EH (cell line): ENCODE measurements at places on chromosomes 7 and 10.

- DNase-seq = no peak
Measured at GRCh38 chr7:142000244-142000643, 4.6 kb downstream of the MGAM start.

DNA sequence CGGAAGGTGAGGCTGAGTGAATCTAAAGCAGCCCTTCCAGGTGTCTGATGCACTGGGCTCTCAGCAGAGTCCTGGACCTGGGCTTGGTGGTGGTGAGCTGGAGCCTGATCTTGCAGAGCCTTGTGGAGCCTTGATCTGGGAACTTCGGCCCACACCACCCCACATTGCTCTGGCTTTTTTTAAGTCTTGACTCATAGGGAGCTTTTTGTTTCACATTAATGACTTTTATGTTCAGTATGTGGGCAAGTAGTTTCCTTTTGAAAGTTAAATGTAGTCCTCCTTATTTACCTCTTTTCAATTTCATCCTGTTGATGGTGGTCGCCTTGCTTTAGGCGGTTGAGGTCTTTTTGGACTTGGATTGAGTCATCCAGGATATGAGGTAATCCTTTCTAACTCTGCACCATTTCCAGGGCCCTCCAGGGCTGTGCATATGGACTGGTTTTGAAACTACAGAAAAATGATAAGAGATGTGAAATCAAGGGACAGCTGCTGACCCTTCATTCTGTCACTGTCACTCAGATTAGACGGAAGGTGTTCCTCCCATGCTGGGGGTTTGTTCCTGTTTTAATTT, 2.9 kb upstream of the NRAP start:
- peak; percentile 59 for DNase-seq

- no peak for DNase-seq
Measured at GRCh38 chr7:158246272-158246959, 341.2 kb downstream of the PTPRN2 start.

GRCh38 chr10:26445411-26446031, 7.4 kb downstream of the APBB1IP start:
- peak; percentile 87 for DNase-seq

DNA sequence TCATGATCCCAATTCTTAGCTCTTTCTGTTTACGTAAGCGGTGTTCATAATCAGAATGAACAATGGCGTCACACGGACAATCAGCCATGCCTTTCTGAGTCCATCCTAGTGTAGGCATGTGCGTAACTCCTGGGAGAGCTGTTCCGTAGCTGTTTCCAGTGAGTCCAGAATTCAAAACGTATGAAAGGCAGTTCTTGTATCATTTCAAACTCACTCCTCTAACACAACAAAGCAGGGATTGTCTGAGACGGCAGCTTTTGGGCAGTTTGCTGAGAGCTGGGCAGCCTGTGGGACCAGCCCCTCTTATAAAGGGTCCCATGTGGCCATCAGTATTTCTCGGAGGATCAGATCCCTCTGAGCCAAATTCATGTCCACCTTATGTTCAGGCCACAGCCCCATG, 43.4 kb downstream of the PSPH start:
- no peak for DNase-seq

DNA sequence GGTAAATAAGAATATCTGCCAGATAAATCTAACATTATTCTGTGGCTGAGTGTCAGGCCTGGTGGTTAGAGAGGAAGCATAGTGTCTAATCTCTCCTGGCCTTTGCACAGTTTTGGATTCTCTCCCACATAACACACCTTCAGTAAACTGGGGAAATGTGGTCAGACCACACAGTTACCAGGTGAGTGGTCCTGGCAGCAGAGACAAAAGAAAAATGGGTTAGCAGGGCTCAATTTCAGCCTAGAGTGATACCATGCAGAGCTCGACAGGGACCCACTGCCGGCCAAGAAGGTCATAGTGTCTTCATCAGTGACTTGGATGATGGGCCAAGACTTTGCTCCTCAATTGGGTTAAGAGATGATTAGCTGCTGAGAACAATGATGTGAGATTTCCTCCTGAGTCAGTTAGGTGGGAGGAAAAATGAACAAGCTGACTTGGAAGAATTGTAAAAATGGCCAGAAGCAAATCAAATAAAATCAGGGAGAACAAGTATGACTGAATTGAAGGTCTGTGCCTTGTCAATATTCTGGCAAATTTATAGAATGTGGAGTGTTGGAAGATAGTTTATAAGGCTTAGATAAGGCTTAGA, 69.2 kb upstream of the EFCAB10 start:
- DNase-seq = no peak

GRCh38 chr10:77641788-77642397, 4.3 kb upstream of the KCNMA1 start:
- DNase-seq = peak; percentile 78

GRCh38 chr7:145543242-145543641, 573.4 kb upstream of the CNTNAP2 start:
- no peak for DNase-seq

GRCh38 chr10:75646916-75647315, 215.5 kb downstream of the LRMDA start:
- DNase-seq = no peak

GRCh38 chr7:154907651-154908620, 95.0 kb downstream of the PAXIP1 start:
- no peak for DNase-seq

GRCh38 chr7:151683615-151684407, 164.1 kb upstream of the RHEB start:
- no peak for DNase-seq

- DNase-seq = peak; percentile 88
Measured at GRCh38 chr7:16129431-16130110, 291.8 kb downstream of the CRPPA start.

GRCh38 chr7:105911961-105912575, 35.7 kb upstream of the ATXN7L1 start:
- DNase-seq = peak; percentile 56

DNA sequence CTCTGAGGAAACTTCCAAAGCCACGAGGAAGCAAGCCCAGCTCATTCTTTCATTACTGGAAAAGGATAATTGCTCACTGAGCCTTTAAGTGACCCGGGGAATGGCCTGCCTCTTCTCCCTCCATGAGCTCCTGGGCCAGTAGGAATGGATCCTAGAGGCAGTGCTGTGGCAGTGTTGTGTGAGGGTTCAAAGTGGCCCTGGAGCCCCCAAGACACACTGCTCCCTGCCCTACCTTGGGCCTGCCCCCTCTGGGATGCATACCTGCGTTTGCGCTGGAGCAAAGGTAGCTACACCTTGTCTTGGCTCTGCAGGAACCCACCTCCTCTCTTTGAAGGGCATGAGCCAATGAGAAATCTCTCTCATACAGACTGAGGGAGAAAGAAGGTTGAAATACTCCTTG, 115.8 kb upstream of the ANLN start:
- no peak for DNase-seq

DNA sequence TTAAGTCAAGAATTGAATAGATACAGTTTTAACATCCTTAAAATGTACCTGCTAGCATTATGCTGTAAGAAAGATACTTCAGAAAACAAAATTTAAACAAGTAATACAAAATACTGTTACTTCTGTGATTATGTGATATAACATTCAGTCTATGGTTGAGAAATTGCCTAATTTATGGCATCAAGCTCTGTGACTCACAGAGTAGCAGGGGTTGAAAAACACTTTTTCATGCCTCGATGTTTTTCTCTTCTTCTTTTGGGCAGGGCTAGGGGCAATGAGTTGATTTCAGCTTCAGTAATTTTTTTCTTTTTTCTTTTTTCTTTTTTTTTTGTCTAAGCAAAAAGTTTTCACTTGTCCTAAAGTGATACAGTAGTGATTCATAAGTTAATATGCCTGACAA, 209.2 kb downstream of the MBL2 start:
- DNase-seq = peak; percentile 32

- no peak for DNase-seq
Measured at GRCh38 chr10:100826983-100827818, 81.8 kb downstream of the PAX2 start.

GRCh38 chr10:114635101-114635500, 23.0 kb downstream of the ABLIM1 start:
- DNase-seq = no peak

DNA sequence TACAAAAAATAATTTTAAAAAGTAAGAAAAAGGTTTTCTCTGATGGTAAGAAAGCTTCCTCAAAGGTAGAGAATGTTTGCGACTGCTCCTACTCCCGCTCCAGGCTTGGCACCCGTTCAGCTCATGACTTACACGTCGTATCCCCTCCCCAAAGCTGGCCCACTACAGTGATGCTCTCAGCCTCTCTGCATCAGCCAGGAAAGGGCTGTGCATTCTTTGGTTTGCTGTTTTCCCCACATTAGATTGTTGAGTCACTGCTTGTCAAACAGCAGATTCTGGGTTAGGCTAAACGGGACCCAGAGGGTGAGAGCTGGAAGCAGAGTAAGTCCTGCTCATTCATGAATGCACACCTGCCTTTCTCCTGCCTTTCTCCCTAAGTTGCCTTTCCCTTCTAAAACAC, 54.7 kb upstream of the NMT2 start:
- peak; percentile 67 for DNase-seq

DNA sequence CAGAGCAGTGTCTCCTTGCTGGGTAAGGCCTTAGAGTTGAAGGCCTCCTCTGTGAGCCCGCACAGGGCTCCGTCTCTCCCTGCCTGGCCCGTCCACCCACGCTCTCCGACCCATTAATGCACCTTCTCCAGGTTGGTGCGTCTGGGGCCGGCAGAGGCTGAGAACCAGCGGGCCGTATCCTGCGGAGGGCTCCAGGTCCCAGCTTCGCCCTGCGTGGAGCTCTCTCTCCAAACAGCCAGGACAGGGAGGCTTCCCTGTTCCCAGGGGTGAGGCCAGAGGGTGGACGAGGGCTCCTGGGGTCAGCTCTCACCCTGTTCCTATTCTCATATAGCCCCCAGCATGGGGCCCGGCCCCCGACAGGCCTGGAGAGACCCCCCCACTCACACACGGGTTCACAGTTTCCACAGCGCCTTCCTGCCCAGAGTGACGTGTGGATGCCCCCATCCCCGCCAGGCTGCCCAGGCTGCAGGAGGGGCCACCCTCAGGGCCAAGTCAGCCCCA, 34.6 kb downstream of the GET4 start:
- no peak for DNase-seq

DNA sequence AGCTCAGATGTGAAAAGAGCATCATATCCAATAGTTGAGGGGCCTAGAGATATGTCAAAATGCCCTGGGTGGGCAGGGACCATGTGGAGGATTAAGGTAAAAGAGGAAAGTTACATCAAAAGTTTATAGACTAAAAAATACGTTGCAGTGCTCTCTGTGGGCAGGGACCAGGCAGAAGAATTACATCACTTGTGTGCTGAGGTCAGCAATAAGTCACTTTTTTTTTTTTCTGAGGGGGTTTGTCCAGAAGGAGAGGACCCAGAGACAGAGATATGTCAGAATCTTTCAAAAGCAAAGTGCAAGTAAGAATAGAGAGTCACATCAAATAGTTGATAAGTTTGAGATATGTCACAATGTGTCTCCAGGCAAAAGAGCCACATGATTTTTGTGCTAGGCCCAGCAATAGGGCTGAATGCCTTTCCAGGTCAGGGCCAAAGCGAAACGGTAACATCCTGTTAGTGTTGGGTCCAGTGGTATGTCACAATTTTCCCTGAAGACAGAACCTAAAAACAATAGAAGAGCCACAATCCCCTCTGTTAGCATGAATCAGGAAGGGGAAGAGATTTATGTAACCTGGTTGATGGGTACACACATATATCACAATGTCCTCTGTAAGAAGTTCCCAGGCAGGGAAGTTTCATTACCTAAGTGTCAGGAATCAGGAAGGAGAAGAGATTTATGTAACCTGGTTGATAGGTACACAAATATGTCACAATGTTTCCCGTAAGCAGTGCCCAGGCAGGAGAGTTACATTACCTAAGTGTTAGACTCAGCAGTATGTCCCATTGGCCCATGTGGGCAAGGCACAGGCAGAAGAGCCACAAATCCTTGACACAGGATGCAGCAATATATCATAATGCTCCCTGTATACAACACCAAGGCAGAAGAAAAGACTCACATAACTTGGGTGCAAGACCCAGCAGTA, 28.1 kb upstream of the ZNF107 start:
- DNase-seq = no peak

- DNase-seq = no peak
Measured at GRCh38 chr7:149850007-149850594, 11.9 kb downstream of the ZNF862 start.

- peak; percentile 25 for DNase-seq
Measured at GRCh38 chr10:118590334-118590733, 5.1 kb downstream of the PRLHR start.

DNA sequence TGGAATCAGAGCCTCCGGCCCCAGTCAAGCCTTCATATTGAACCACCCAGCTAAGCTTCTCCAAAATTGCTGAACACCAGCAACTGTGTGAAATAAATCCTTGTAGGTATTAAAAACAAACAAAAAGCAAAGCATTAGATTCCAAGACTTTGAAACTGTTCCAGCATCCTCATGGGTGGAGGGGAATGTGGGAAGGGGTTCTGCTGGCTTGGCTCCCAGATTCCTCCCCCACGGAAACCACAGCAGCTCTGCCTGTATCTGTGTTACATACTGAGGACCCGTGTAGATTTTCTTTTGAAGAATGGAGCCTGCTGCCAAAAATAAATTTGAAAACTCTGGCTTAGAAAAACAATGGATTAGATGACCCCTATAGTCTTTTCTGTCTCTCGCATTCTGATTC, 20.0 kb downstream of the AKR1B1 start:
- no peak for DNase-seq

DNA sequence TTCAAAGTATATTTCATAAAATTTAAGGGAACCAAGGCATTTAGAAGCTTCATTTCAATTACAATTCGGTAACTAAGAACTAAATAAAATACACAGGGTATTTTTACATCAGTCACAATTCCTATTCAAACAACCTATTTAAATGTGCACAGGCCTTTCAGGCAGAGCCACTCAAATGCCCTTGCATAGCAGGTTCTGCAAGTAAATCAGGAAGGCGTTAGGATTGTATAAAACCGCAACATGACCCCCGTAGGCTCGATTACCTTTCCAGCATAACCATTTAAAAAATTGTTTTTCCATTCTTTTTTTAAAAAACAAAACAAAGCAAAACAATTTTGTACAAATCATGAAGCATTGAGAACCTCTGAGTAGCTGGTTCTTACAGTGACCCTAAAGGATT, 289.9 kb upstream of the SP8 start:
- no peak for DNase-seq

DNA sequence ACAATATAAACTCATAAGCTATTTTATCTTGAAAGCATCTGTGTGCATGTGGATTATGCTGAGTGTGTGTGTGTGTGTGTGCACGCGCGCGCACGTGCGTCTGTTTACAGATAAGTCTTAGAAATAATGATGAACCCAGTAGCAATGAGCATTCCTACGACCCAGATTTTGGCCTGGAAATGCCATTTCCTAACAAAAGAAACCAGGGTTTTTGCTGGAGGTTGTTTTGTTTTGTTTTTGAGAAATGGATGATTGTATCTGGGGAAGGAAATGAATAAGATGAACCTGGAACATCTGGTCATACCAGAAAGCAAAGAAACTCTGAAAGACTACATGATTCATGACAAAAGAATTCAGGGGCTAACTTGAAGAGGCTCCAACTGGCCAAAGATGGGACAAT, 22.1 kb upstream of the LMOD2 start:
- peak; percentile 62 for DNase-seq

GRCh38 chr10:72688208-72688651, 3.7 kb upstream of the MCU start:
- peak; percentile 90 for DNase-seq

- DNase-seq = peak; percentile 53
Measured at GRCh38 chr10:84140036-84140379, 699 bp downstream of the GHITM start.
